Stimulated activated CD8-positive, alpha-beta memory T cell treated with anti-CD3 and anti-CD28 coated beads, Interleukin-4, amount 100 ng/mL, for 48 hours (primary cell): ENCODE measurements at places on chromosomes 5 and 9.

DNA sequence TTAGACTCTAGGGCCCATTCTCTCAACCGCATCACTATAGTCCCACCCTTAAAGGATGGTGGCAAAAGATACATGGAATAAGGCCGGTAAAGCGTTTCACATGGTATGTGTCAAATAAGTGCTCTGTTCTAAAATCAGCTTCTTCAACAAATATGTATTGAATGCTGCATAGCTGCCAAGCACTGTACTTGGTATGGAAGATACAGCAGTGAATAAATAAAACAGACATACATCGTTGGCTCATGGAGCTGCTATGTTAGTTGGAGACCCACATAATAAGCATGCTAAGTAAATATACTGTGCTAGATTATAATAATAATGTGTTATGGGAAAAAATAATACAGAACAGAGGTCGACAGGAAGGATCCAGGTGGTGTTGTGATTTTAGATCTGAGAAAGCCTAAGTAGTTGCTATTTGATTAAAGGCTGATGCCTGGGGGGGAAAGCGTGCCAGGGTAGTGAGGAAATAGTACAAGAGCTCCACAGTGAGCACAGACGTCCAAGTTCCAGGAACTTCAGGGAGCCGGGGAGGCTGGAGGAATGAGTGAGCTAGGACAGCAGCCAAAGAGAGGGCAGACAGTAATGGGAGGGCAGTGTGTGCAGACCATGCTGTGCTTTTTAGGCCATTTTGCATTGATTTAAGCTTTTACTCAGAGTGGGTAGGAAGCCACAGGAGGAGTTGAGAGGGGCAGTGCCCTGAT is 93.7 kb downstream of the JAKMIP2 start:
- DNase-seq: no peak

- no peak for DNase-seq
These were observed 3.0 kb upstream of the ADGRD2 start for GRCh38 chr9:124447297-124447661.

GRCh38 chr9:93116072-93116961 is 17.7 kb downstream of the NINJ1 start:
- no peak for DNase-seq

DNA sequence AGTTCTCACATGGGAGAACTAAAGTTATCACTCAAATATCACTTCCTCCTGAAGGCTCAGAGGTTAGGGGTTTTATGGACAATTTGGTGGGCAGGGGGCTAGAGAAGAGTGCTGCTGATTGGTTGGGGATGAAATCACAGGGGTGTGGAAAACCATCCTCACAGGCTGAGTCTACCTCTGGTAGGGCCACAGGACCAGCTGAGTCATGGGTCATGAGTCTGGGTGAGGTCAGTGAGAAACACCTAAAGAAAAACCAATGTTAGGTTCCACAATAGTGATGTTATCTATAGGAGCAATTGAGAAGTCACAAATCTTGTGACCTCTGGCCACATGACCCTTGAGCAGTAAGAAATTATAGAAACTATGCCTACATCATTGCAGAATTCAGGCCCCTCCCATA is 203.3 kb upstream of the TARS1 start:
- no peak for DNase-seq

GRCh38 chr9:18564018-18564880 is 90.3 kb downstream of the ADAMTSL1 start:
- no peak for DNase-seq

DNA sequence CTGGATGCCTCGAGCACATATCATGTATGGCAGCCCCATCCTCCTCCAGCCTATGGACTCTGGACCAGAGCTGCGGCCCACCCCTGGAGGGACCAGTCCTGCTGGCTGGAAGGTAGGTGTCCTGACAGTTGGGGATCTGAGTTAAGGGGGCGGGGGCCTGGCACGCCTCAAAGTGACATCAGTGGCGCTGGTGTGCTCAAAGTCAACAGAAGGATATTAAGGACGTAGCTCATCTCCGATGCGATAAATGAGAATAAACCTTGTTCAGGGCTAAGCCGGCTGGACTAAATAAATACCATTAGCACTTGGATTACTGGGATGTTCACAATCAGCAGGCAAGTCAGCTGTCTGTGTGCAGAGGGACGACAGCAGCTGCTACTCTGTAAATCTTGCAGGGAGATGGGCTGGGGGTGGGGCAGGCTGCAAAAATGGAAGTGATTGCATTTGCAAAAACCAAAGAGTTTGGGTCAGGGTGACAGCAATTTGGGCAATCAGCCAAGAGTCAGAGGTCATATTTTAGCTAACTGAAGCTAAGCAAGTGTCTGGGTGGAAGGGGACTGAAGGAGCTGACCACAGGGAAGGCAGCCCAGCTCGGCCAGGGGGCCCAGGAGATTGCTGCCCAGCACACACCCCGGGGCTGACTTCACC is 80.0 kb upstream of the LRRTM2 start:
- DNase-seq: no peak

GRCh38 chr5:159448841-159449407 is 118.6 kb upstream of the IL12B start:
- DNase-seq: no peak

GRCh38 chr5:4737868-4738267 is 402.3 kb upstream of the ADAMTS16 start:
- no peak for DNase-seq

GRCh38 chr5:177163500-177163899 is 29.9 kb downstream of the NSD1 start:
- DNase-seq: no peak

- DNase-seq: no peak
These were observed 175.3 kb downstream of the SLF1 start for GRCh38 chr5:94793816-94794198.

DNA sequence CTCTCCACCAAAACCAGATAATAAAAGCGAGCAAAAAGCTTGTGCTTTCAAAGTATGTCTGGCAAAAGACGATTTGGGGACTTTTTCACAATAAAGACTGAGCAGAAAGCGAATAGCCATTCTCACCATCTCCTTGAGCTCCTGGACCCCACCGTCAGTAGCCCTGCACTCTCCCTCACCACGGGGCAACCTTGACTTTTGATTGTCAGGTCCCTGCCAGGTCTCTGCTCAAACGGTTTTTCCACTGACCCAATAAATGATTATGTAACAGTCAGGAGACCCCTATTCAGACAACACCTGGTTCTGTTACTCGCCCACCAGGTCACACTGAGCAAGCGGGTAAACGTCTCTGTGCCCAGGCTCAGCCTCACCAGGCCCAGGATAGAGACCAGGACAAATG is 131.3 kb downstream of the MVB12B start:
- peak; percentile 8 for DNase-seq

DNA sequence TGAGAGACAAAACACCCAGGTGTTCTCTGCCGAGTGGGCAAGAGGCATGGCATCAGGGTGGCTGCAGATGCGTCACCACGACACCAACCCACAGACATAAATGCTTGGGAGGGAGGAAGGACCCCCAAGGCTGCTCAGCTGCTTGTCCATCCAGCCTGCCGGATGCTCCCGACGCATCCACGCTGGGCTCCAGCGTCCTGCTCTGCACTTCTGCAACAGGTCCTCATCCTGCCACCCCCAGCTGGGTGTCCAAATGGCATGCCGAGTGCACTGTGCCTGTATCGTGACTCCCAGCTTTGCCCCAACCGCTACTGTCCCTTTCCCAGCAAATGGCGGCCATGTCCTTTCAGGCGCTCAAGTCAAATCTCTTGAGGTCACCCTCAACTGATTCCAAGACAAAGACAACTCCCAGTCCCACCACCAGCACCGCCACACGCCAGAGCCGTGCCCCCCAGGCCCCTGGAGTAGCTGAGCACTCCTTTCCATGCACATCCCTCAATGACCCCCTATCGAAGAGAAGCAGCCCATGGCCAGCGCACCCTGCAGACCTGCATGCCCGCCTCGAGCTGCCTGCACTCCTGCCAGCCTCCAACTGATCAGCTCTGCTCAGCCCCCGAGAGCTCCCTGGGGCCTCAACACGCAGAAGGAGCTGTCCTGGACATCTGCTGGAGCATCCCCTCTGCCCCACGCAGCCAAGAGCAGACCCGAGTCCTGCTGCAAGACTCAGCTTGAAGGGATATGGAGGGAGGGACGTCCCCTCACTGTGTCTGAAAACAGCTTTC is 116.7 kb downstream of the ROR2 start:
- no peak for DNase-seq

DNA sequence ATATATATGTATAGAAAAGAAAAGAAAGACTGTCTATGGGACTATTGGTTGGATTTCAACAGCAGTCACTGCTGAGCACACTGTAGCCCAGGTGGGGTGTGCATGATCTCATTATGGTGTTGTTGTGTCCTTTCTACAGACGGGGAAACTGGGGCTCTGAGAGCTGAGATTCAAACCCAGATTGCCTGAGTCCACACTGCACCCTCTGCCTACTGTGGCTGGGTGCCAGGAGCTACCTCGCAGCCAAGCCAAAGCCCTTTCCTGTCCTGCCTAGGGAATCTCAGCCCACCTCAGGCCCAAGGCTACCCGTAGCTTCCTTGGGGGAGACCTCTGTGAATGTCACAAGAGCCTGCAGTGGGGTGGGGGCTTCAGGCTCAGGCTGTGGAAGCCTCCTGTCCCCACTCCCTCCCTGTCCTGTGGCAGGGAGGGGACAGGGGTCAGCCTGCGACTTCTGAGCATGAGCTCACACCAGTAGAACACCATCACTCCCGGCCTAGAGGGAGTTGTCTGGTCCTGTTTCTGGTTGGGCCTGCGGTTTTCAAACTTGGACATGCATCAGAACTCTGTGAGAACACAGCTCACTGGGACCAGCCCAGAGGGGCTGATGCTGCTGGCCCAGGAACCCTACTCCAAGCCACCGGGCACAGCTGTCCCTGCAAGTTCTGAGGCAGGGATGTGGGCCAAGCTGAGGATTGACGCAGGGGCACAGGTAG is 7.9 kb upstream of the NINJ1 start:
- no peak for DNase-seq

DNA sequence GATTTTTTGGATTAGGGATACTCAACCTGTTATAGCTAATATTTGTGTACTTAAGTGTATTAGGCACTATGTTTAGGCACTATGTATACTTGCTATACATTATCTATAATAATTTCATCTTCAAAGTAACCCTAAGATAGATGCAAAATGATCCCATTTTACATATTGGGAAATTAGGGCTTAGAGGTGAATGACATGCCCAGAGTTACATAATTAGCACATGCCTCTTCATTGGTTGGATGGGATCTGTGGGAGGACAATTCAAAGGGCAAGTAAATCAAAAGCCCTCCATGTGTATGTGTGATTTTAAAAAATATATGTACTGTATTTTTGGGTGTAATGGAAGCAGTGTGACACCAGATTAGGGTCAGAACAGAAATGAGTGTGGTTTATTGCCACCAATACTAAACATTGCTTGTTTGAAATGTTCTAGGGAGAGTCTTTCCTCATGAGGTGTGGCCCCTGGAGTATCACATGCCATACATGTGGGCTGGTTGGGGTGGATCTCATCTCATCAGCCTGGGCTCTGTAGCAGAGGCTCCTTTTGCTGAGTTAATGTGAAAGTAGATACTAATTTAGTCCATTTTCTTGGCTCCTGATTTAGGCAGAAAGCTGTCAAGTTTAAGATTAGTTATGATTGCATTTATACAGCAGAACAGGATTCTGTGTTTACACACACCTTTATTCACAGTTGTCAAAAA is 5.5 kb downstream of the C9orf85 start:
- DNase-seq: peak; percentile 41

- no peak for DNase-seq
These were observed 19.4 kb upstream of the C5orf63 start for GRCh38 chr5:127092690-127093089.

DNA sequence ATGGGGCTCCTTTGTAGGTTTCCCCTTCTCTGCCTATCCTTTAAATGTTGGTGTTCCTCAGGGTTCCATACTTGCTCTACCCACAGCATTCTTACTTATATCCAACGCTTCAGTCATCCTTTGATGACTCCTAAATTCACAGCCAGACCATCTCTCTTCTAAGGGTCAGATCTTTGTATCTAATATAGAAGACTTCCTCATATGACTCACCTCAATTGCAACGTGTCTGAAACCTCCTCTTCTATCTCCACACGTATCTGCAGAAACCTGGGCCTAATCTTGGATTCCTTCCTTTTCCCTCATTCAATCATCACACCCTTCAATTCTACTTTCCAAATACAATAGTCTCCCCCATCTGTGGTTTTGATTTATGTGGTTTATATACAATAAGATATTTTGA is 68.3 kb downstream of the HMGCR start:
- DNase-seq: no peak

DNA sequence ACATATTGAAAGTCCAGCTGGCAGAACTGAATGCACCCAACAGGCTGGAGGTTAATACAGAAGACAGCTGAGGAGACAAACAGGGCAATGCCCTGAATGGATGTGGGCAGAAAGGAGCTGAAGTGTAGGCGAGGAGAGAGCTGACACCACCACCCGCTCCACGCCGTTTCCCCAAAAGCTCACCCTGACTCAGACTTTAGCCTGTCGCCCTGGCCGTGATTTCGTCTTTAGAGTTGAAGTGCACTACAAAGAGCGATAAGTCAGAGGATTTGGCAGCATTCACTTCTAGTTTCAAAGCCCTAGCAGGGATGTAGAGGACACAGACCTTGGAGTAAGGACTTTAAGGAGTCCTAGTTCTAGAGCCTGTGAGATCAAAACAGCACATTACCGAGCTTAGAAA is 2.2 kb upstream of the ERAP1 start:
- peak; percentile 50 for DNase-seq

DNA sequence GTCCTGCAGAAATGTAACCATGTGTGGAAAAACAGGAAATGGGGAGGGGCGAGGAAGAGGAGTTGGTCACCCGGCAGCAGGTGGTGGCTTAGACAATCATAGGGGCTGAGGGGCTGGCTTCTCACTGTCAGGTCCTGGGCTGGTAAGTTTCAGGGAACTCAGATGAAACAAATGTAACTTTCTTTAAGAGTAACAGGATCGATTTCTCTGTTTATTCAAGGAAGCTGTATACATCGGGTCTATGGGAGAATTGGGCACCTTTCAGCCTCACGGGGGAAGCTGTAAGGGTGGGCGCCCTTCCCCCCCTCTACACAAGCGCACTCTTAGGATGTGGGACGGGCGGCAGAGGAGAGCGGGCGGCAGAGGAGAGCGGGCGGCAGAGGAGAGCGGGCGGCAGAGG is 104.3 kb upstream of the SIMC1 start:
- DNase-seq: no peak

- no peak for DNase-seq
These were observed 1.7 kb upstream of the ALDH1B1 start for GRCh38 chr9:38390851-38391250.

GRCh38 chr5:174625591-174626350 is 98.6 kb upstream of the MSX2 start:
- no peak for DNase-seq

DNA sequence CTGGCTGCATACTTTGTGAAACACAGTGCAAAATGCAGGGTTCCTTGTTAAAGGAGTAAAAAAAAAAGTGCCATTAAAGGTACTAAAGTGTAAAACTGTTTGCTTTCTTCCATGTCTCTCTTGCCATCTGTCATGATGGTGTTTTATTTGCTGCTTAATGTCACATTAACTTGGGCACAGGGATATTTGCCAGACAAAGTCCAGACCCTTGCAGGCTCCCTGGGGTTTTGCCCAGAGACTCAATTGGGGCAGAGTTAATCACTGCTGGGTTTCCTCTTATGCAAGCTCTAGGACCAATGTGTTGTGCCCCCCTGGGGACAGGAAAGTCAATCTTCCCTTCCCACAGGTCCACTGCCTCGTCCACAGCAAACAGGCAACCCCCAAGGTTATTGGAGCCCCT is 274.3 kb upstream of the SGCD start:
- DNase-seq: no peak

- DNase-seq: no peak
These were observed 235.7 kb downstream of the ENC1 start for GRCh38 chr5:74404574-74405508.
